CD4-positive, alpha-beta T cell treated with Interleukin-6 for 4 hours (primary cell): ENCODE measurements at places on chromosomes 1 and 21.
A peak's percentile ranks its signal among the peaks of the same experiment; 100 is the strongest.

- DNase-seq = no peak
Observed at GRCh38 chr21:37717534-37717933, 198.7 kb downstream of the KCNJ6 start.

DNA sequence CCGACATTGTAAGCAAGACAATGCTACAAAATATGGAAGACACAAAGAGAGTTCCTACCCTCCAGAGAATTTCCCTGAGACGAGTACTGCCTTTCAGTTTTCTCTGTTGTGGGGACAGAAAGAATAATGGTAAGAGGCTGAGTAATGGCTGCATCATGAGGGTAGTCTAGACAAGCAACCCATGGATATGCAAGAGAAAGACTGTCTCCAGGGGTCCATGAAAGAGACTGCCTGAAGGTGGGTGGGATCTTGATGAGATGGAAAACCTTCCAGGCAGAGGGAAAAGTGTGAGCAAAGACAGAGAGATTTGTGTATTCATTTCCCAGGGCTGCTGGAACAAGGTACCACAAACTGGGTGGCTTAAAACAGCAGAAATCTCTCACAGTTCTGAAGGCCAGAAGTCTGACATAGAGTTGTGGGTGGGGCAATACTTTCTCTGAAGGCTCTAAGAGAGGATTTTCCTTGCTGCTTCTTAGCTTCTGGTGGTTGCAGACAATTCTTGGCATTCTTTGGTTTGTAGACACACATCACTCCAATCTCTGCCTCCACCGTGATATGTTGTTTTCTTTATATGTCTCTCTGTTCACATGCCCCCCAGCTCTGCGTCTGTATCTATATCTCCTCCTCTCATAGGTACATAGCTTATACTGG lies 41.4 kb downstream of the ANP32E start:
- DNase-seq = no peak

- DNase-seq = no peak
Observed at GRCh38 chr1:52360595-52360968, 5.4 kb downstream of the CC2D1B start.

- no peak for DNase-seq
Observed at GRCh38 chr1:168235548-168235885, 9.7 kb downstream of the SFT2D2 start.

DNA sequence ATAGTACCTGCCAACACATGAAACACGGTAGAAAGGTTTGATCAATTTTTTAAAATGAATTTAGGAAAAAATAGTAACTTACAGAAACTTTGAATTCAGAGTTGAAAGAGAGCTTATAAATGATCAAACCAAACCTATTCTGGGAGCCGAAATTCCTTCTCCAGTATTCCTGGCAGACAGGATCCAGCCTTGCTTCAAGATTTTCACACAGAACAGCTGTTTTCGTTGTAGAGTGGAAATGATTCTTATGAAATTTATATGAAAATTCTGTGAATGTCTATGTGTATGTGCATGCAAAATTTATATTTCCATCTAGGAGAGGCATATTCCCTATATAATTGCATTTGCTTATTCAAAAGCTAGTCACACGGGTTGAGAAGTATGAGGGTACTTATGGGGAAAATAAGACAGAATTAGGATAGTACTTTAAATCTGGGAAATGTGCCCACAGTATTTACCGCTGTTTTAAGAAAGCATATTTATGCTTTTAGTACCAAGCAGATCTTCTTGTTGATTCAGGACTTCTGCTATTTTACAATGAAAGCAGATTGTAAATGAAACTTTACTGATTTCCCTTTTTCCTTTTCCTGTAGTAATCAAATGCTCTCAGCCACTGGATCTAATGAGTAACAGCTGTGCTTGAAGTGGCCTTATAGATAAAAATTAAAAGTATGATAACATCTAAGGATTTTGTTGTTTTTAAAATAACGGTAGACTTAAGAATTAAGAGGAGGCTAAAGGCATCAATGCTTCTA lies 30.4 kb downstream of the PRRX1 start:
- no peak for DNase-seq

- DNase-seq = no peak
Observed at GRCh38 chr1:48250572-48250971, 28.1 kb downstream of the SLC5A9 start.

DNA sequence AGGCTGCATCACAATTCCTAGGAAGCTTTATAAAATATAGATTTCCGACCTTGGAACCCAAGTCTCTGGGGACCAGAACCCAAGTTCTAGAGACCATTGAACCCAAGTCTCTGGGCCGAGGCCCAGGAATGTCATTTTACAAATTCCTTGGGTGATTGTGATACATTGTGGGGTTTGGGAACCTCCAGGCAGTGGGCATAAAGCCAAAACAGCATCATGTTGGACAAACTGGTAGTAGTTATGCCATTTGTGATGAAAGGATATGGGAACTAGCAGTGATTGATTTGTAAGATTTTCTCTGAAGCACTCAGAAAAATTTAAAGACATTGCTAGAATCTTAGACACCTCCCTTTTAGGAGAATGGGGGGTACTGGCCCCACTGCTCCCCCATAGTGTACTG lies 160.2 kb downstream of the HIVEP3 start:
- DNase-seq = no peak

DNA sequence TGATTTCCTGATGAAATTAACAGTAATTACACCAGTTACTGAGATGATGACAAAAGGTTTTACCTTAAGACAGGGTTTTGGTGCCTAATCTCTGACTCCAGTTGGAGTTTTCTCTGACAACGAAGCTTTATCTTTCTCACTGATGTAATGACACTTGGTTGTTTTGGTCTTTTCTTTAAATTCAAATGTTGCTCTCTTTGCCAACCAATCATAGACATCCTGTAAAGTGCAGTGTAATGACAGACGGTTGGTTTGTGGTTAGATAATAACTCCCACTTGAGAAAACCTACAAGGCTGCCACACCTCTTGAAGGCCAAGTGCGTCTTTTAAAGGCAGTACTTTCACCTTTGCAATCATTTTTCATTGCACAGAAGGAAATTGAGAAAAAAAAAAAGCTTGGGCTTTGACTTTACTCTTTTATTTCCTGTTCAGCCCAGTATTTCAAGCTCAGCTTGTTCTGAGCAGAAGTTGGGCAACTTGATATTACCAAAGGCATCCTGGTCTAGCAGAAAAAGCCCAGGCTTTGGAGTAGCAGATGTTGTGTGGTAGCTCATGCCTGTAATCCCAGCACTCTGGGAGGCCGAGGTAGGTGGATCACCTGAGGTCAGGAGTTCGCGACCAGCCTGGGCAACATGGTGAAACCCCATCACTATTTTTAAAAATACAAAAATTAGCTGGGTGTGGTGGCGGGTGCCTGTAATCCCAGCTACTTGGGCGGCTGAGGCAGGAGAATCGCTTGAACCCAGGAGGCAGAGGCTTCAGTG lies 14.9 kb downstream of the PDIK1L start:
- DNase-seq = peak; percentile 67
